ENCODE measurements at places on chromosomes 2 and 18. TPM values are rescaled to one million over a fixed set of nuclear protein-coding genes. Genes with fewer than 3 reads are reported as not detected.

Gene CTNNA2
- 1.4 TPM for polyA plus RNA-seq

Gene STPG4
- polyA plus RNA-seq: not detected

Gene MSTN
- polyA plus RNA-seq: 0.97 TPM

Gene CFAP65
- 0.10 TPM for polyA plus RNA-seq

Gene DCC
- 1.1 TPM for polyA plus RNA-seq

Gene SKOR2
- polyA plus RNA-seq: not detected

Gene CHRNA1
- polyA plus RNA-seq: not detected
